Activated CD8-positive, alpha-beta T cell treated with anti-CD3 and anti-CD28 coated beads, Interleukin-2, amount 10 ng/mL, durations not matched to agents 7 days and 5 days (primary cell): ENCODE measurements at places on chromosomes 6 and 20. TPM values are rescaled to one million over a fixed set of nuclear protein-coding genes. Genes with fewer than 3 reads are reported as not detected.

The CNPY3 gene
- total RNA-seq = 87.6 TPM

The SAMD3 gene
- total RNA-seq = 22.1 TPM

The ENPP3 gene
- total RNA-seq = 0.47 TPM

The LY6G6F gene
- total RNA-seq = not detected

The MRAP2 gene
- total RNA-seq = not detected

The DACT2 gene
- total RNA-seq = not detected

The CD24 gene
- not detected for total RNA-seq

The MAP7 gene
- 0.31 TPM for total RNA-seq

The UNC5CL gene
- 1.1 TPM for total RNA-seq

The TRIM15 gene
- not detected for total RNA-seq

The MUC21 gene
- not detected for total RNA-seq

The SLC22A2 gene
- not detected for total RNA-seq

The PAK5 gene
- total RNA-seq = not detected
